Pancreas (tissue), 10 donors: ENCODE measurements at places on chromosomes 7 and 10. TPM values are rescaled to one million over a fixed set of nuclear protein-coding genes. Genes with fewer than 3 reads are reported as not detected.

DNA sequence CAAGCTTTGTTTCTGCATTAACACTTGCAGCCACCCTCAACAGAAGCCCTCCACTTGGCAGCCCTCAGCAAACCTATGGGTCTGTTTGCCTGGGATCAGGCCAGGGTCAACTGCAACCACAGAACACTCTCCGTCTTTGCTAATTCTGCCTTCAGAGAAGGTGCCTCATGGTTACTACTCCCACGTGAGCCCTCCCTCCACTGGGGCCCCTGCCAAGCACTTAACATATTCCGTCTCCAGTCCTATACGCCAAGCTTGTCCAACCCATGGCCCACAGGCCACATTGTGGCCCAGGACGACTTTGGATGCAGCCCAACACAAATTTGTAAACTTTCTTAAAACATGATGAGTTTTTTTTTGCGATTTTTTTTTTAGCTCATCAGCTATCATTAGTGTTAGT lies 54.7 kb downstream of the HSPA12A start:
- H3K27me3 ChIP-seq = no peaks in the 10 kb centered on the region
- no peak overlapping the region for H3K4me3 ChIP-seq
- no peak for DNase-seq
- peaks cover 9% of the 10 kb centered on the region for H3K4me1 ChIP-seq
- no peak overlapping the region for H3K27ac ChIP-seq

PAX4 gene
- 0.09 TPM for total RNA-seq

DNA sequence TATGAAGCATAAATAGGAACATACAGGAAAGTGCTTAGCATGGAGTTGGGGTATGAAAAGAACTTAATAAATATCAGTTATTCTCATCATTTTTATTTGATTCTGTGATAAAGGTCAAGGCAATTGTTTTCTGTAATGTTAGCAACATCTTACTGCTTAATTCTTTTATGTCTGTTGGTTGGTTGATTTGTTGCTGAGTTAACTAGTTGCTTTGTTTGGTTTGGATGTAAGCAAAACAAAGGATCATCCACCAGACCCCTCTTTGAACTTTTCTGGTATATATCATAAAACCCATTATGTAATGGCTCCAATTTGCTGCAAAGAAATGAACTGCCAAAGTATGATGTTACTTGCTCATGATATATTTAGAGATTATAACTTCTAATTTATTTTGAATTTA lies 44.5 kb downstream of the CH25H start:
- H3K27ac ChIP-seq = no peak overlapping the region
- H3K36me3 ChIP-seq = no peaks in the 10 kb centered on the region
- no peak overlapping the region for H3K4me3 ChIP-seq
- H3K4me1 ChIP-seq = no peaks in the 10 kb centered on the region
- H3K27me3 ChIP-seq = peaks cover under 1% of the 10 kb centered on the region

LANCL2 gene
- 5.7 TPM for total RNA-seq

DNA sequence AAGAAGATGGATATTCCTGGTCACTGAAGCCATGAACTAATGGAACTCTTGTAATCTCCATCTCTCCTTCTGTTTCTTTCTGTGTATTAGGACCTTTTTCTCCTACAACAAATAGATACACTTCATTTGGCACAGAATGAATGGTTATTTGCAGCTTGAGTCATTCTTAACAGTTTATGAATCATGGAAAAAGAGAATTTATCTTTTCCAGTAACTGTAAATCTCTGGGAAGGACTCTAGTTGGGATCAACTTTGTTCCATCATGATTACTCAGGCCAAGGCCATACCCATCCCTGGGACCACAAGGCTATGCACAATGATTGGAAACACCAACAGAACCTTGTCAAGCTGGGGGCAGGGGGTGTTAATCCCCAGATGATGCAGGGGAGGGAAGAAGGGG lies 36.1 kb upstream of the MDFIC start:
- H3K4me3 ChIP-seq = no peak overlapping the region
- no peak overlapping the region for H3K27ac ChIP-seq
- no peaks in the 10 kb centered on the region for H3K27me3 ChIP-seq
- no peaks in the 10 kb centered on the region for H3K36me3 ChIP-seq

DNA sequence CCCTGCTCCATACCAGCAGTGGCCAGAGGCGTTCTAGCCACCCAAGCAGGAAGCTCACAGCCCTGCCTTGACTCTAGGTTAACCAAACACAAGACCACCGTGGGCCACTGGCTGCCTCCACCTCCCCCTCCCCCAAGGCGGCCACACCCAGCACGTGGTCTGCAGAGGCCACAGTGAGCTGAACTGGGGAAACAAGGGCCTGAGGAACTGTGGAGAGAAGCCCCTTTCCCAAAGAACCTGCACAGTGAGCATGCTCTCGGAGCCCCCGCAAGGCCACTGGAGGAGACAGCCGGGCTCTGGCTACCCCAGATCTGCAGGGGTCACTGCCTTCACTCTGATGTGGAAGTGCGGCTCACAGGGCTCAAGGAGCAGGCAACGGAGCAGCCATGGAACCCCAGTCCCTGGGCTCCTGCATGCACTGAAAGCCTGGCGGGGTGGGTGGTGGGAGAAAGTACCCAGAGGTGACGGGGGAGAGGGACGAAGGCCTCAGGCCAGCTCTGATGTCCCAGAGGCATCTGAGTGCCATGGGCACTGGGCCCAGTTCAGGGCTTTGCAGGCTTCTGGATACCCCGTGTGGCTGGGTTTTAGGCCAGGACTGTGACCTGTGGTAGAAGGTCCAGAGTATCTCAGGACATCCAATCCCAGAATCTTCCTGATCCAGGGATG lies 189.2 kb downstream of the EBF3 start:
- no peak overlapping the region for H3K4me3 ChIP-seq
- H3K27ac ChIP-seq = no peak overlapping the region
- no peak for DNase-seq

DDIT4 gene
- total RNA-seq = 729 TPM

GRCh38 chr7:74020390-74020789 lies 7.6 kb upstream of the ELN start:
- no peaks in the 10 kb centered on the region for H3K27me3 ChIP-seq
- no peak overlapping the region for H3K27ac ChIP-seq
- no peaks in the 10 kb centered on the region for H3K36me3 ChIP-seq
- H3K4me3 ChIP-seq = no peak overlapping the region
- no peak for DNase-seq

COX19 gene
- total RNA-seq = 4.2 TPM

IGFBP3 gene
- 14.1 TPM for total RNA-seq

CNTNAP2 gene
- 0.61 TPM for total RNA-seq

DNA sequence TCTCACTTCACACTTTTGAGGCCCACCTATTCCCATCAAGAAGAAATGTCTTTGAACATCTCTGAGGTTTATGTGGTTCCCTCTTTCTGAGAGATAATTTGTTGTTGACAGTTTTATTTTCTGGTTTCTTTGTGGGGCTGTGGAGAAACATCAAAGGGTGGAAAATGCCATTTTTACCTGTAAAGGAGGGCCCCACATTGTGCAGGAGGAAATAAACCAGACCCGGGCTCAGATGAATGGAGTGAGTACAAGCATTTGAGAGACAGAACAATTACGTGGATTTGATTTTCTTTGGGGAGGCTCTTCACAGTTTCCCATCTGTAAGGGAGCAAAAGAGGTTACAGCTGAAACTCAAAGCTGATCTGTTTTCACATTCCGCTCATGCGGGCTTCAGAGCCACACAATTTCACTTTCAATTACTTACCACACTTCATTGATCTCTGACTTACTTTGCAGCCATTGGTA lies 29.8 kb downstream of the ITPRIP start:
- peaks cover 2% of the 10 kb centered on the region for H3K36me3 ChIP-seq
- no peaks in the 10 kb centered on the region for H3K27me3 ChIP-seq
- H3K4me3 ChIP-seq = no peak overlapping the region
- no peaks in the 10 kb centered on the region for H3K4me1 ChIP-seq

DNA sequence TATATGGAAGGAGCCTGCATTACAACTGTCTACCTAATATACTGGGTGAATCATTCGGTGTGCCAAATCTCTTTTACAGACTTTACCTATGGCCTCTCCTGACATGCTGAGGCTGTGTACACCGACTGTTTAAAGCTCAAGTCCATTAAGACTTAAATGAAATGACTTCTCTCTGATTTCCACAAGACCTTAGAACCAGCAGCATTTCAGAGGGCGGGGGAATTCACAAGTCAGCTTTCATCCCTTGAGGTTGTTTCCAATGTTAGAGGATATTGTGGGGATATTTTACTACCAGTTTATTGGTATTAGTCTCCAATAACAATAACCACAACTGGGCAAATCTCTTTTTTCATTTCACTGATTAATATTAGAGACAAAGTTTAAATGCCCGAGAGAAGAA lies 87.1 kb upstream of the IKZF1 start:
- H3K27ac ChIP-seq = no peak overlapping the region
- H3K4me1 ChIP-seq = no peaks in the 10 kb centered on the region
- H3K36me3 ChIP-seq = no peaks in the 10 kb centered on the region
- H3K4me3 ChIP-seq = no peak overlapping the region
- DNase-seq = no peak

GRCh38 chr10:62075912-62076311 lies 174.4 kb downstream of the ARID5B start:
- peaks cover 8% of the 10 kb centered on the region for H3K4me1 ChIP-seq
- no peak overlapping the region for H3K27ac ChIP-seq
- H3K27me3 ChIP-seq = no peaks in the 10 kb centered on the region
- no peaks in the 10 kb centered on the region for H3K36me3 ChIP-seq
- H3K4me3 ChIP-seq = no peak overlapping the region
- DNase-seq = no peak

DNA sequence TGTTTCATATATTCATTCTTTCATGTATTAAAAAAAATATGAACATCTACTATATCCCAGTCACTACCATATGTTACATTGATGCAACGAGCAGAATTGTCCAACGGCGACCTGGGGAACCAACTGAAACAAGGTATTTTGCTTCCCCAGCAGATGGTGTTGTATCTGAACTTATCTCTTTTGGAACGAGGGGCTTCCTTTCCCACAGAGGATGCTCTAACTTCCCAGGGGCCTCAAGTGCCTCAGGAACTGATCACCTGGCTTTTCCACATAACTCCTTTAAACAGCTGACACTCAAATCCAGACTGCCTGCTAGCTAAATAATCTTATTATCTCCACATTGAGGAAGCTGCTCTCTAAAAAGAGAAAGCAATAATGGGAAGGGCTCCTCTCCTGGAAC lies 259.3 kb downstream of the HTR7 start:
- H3K36me3 ChIP-seq = no peaks in the 10 kb centered on the region
- H3K4me3 ChIP-seq = no peak overlapping the region
- H3K27ac ChIP-seq = no peak overlapping the region
- no peak for DNase-seq

SPDYE1 gene
- not detected for total RNA-seq

STEAP4 gene
- 5.2 TPM for total RNA-seq

SLC26A5 gene
- total RNA-seq = 0.20 TPM

DNA sequence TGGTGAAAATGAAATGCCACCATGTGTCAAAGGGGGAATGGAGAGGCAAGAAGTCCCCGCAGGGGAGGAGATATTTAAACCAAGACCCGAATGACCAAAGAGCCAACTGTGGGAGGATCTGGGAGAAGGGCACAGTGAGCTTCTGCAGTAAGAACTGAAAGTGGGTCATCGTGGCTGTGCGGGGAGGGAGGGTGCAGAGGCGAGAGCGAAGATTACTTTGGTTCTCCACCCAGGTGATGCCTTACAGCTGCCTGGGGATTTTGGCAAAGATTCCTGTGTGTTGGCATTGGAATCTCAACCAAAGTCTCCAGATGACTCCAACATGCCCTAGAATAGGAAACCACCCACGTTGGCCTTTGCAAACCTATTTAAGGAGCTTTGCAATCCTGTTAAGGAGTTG lies 44.2 kb upstream of the ADAM12 start:
- no peak for DNase-seq
- no peaks in the 10 kb centered on the region for H3K27me3 ChIP-seq
- no peaks in the 10 kb centered on the region for H3K4me1 ChIP-seq
- no peak overlapping the region for H3K27ac ChIP-seq
- H3K36me3 ChIP-seq = no peaks in the 10 kb centered on the region

GRCh38 chr10:34812771-34813170 lies 2.3 kb downstream of the PARD3 start:
- H3K4me1 ChIP-seq = peaks cover 30% of the 10 kb centered on the region
- no peaks in the 10 kb centered on the region for H3K27me3 ChIP-seq
- DNase-seq = no peak
- H3K4me3 ChIP-seq = no peak overlapping the region
- H3K36me3 ChIP-seq = no peaks in the 10 kb centered on the region

DNA sequence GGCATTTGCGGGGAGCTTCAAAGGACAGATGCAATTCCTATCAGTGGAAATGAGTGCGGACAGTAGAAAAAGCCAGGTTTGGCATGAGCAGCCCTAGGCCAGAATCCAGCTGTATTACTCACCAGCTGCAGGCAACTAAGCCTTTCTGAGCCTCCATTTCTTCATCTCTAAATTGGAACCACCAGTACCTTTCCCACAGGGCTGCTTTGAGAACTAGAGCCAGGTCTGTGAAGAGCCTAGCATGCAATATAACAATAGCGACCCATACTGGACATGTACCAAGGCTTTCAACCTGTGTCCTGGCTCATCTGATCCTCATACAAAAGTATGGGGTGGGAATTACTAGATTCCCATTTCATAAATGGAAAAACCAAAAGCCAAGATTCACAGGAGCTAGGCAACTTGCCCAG lies 101.0 kb downstream of the GSAP start:
- H3K27me3 ChIP-seq = no peaks in the 10 kb centered on the region
- no peaks in the 10 kb centered on the region for H3K4me1 ChIP-seq
- H3K4me3 ChIP-seq = no peak overlapping the region
- H3K36me3 ChIP-seq = no peaks in the 10 kb centered on the region
- DNase-seq = no peak

GRCh38 chr7:4683043-4683883 lies 1.2 kb downstream of the FOXK1 start:
- peak overlapping the region; percentile 87 for H3K4me3 ChIP-seq
- H3K4me1 ChIP-seq = peaks cover 8% of the 10 kb centered on the region
- DNase-seq = peak; percentile 83
- peak overlapping the region; percentile 87 for H3K27ac ChIP-seq
- H3K36me3 ChIP-seq = no peaks in the 10 kb centered on the region

DNA sequence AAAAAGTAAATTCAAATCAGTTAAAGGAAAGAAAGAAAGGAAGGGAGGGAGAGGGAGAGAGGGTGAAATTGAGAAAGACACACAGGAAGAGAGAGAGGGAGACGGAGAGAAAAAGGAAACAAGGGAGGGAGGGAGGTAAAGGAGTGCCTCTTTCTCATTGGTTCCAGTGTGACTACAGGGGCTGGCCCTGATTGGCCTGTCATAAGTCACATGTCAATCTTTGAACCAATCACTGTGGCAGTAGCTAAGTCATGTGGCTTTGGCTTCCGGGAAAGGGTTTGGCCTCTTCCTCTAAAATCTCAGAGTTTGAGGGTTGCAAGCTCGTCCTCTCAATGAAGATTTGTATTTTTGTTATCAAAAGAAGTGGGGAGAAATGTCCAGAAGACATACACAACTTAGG lies 150.2 kb downstream of the RAB11FIP2 start:
- no peak for DNase-seq
- H3K27ac ChIP-seq = no peak overlapping the region
- no peaks in the 10 kb centered on the region for H3K36me3 ChIP-seq
- H3K4me3 ChIP-seq = no peak overlapping the region
- H3K4me1 ChIP-seq = no peaks in the 10 kb centered on the region
- H3K27me3 ChIP-seq = no peaks in the 10 kb centered on the region
